ENCODE measurements at places on chromosomes 4 and X.
A peak's percentile ranks its signal among the peaks of the same experiment; 100 is the strongest.

DNA sequence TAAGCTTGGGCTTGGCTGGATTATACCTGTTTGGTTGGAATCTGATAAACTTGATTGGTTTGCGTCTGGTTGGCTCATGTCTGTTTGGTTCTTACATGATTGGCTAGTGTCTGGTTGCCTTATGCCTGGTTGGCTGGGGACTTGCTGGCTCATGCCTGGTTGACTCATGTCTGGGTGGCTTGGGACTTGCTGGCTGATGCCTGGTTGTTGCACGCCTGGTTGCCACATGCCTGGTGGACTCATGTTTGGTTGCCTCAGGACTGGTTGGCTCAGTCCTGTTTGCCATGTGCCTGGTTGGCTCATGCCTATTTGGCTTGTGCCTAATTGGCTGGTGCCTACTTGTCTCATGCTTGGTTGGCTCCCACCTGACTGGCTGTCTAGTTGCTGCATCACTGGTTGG, 104.5 kb downstream of the APOOL start:
- DNase-seq: no peak

- no peak for DNase-seq
Observed at GRCh38 chrX:132704769-132705168, 215.9 kb upstream of the MBNL3 start.

DNA sequence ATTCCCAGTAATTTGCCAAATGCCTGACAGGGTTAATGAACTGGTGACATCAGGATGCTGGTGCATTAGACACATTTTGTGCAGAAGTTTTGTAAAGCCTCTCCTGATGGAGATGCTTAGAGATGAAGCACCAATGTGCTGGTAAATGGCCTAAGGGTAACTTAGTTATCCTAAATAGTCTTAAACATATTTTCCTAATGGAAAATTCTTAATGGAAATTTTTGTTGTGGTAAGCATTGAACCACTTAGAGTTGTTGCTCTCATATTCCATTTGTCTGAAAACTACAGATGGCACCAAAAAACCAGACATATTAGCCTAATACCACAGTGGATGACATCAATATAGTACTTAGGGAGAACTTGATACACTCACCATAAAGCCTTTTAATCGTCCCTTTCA, 154.5 kb upstream of the ANK2 start:
- DNase-seq: no peak

GRCh38 chrX:10327651-10328050, 170.9 kb downstream of the CLCN4 start:
- no peak for DNase-seq

DNA sequence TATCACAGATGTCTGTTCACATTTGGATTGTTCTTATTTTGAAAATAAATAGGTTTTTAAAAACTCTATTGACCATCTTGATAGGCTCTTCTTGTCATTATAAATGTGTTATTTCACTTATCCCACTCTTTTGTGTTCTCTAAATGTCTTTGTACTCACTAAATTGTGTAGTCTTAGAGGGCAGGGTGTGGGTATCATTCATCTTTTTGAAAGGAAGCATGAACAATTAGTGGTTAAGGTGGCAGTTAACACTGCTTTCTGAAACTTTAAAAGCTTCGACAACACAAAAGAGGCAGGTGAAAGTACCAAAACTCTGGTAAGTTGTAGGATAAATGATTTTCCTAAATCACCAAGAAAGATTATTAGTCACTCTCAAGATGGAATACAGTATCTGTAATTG, 83.2 kb downstream of the IL15 start:
- DNase-seq: no peak

GRCh38 chrX:140525448-140525847, 20.6 kb upstream of the SOX3 start:
- DNase-seq: no peak

GRCh38 chr4:17583941-17584340, 6.9 kb downstream of the LAP3 start:
- no peak for DNase-seq

GRCh38 chr4:73426666-73427065, 9.4 kb upstream of the AFP start:
- DNase-seq: no peak

DNA sequence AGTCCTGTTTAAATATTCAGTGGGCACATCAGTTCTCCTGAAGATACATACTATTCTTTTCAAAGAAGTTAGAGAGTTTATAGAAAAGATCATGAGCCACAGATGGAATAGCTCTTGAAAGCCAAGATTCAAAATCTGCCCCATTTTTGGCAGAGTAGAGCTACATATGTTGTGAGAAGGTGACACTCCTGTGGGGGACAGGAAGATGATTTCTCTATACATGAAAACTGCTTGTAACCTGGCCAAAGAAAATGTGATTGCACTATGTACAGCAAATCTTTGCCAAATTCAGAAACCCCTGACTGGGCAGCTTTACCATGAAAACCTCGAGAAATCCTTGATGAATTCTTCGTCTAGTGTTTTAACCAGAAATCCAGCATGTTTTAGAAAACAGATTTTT, 44.9 kb downstream of the GPM6A start:
- DNase-seq: no peak

DNA sequence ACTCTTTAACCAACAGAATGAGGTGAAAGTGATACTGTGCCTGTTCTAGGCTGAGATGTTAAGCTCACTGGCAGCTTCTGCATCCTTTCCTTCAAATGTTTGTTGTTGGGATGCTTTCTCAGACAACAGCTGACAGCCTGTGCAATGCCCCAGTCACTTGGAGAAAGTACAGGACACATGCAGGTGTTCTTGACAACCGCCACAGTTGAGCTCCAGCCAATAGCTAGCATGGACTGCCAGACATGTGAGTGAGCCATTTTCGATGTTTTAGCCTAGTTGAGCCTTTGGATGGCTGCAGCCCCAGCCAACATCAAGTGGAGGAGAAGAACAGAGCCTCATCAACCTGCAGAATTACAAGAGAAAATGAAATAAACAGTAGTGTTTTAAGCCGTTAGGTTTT, 94.1 kb upstream of the PPP3CA start:
- no peak for DNase-seq

GRCh38 chr4:128658214-128658631, 151.3 kb upstream of the JADE1 start:
- peak; percentile 70 for DNase-seq

DNA sequence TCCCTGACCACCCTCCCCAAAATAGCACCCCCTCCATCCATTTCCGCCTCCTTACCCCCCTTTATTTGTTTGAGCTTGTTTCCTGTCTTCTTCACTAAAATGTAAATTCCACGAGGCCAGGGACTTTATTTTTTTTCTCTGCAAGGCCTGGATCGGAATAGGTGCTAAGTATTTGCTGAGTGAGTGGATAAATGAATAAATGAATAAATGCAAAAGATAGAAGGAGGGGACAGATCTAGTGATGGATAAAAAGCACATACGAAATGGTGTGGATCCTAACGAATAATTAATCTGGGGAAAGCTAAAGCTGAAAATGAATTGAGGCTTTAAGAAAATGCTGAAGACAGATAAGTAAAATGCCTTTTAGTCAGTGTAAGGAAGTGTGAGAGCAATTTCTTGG, 12.2 kb downstream of the CETN2 start:
- DNase-seq: no peak

- DNase-seq: no peak
Observed at GRCh38 chr4:11418610-11419009, 10.1 kb downstream of the HS3ST1 start.

DNA sequence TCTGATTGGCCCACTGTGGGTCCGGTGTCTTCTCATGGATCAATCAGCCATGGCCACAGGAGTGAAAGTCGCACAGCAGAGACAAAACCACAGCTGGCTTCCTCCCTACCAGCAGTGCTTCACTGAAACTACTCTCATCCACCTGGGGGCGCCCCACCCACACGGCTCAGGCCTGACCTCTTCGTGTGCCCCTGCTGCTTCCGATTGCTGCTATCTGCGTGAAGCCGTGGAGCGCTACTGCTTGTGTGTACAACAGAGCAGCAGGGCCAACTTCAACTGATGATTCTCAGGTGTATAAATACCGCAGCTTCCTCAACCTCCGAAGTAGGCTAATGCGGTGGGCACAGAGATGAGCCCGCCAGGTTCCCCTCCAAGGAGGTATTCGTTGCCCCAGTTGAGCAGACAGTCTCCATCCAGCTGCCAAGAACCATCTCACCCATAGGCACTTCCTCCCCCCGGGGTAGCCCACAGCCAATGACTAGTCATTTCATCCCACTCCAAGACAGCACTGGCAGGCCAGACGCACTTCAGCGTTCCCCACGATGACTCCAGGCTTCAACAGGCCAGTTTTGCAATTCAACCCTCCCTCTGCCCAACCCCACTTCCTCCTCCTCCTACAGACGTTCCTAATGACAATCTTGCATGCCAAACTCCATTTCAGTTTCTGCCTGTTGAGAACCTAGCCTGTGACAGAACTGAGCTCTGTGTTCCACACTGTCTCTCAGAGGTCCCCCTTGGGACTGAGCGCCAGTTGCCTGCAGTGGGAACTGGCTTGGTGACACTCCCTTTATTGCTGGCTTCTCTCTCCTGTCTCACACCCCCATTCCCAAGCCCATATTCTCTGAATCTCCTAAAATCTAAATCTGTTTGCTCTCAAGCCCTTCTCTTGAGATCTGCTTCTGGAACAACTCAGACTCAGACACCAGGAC, 41.3 kb upstream of the ATP6AP2 start:
- DNase-seq: peak; percentile 52

- DNase-seq: peak; percentile 88
Observed at GRCh38 chrX:30283456-30284200, 25.6 kb downstream of the NR0B1 start.

- DNase-seq: peak; percentile 89
Observed at GRCh38 chr4:107913283-107913899, 18.0 kb upstream of the CYP2U1 start.

GRCh38 chr4:74624351-74625151, 169.8 kb downstream of the BTC start:
- DNase-seq: peak; percentile 75

DNA sequence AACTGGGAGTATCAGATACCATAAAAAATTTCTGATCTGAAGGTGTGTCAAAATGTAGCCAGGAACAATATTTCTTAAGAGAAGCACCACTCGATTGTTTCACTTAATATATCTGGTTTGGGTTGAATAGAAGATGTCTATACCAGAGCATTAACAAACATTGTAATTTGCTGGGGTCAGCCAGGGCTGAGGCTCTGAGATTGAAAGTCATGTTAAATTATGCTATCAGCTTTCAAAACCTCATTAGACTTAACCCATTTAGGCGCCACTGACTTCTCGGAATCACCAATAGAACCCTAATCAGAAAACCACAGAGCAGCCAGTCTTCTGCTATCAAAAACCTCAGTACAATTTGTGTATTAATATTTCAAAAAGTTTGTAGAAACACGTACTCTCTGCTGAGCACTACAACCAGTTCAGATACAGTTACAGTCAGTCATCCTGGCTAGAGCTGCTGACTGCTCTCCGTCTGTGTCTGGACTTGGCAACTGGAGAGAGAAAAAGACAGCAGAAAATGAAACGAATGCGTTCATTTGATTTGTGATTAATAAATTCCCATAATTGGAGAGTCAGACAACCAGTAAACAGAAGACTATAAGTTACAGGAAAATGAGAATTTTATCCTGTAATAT, 848.6 kb upstream of the PABPC4L start:
- no peak for DNase-seq

- DNase-seq: no peak
Observed at GRCh38 chrX:119755981-119756533, 2.3 kb upstream of the SOWAHD start.

DNA sequence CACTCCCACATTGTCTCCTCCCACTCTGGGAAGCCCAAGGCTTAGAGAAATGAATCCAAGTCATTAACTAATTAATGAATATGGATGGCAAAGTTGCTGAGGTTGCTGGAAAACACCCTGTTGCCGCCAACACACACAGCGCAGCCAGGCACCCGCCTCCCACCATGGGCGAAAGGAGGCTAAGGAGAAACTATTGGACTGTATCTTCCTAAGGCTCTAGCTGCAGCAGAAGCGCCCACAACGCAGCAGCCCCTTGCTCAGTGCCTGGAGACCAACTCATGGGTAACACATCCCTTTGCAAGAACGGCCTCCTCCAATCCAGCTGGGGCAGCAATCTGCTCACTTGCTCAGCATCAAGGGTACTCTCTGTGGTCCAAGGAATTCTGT, 34.2 kb downstream of the TSC22D3 start:
- DNase-seq: no peak

DNA sequence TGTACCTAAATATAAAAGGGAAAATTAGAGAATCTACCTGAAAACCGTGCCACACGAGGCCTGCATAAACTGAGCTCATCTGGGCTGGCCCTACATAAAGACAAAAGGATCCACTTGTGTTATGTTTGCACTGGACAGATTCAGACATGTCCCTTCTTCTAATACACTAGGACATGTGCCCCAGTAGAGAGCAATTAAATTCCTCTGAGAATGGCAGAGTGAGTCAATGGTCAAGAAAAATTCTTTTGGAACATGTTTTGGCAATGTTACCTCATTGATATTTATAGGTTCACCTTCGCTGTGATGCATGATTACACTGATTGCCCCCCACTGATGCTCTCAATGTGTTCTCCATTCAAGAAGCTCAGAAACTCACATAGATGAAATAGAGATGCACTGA, 95.2 kb downstream of the MANBA start:
- no peak for DNase-seq

DNA sequence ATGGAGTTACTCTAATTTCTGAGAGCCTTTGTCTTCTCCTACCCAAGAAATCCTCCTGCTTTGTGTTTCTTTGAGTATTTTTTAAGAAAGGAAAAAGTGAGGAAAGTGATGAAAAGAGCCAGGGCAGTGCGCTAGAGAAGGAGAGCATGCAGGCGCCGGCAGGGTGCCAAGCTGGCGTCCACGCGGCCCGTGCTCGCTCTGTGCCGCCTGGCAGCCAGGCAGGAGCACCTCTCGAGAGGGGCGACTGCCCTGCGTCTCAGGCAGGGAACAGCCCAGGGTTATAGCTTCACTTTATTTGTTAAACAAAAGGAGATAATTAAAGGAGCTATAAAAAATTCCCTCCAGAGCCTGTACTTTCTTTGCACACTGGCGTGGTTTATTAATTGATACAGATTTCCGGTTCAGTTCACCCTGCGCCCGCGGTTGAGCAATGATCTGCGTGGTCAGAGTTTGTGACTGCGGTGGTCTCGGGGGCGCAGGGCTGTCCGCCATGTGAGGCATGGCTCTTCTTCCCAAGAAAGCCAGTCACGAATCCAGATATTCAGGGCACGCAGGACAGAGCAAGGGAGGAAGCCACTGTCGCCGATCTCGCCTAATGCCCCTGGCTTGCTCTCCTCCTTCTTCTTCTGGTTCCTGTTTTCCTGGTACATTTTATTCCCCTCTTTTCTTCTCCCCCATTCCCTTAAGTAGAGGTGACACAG, 110.8 kb upstream of the PAQR3 start:
- no peak for DNase-seq
